Pancreas (tissue), 10 donors: ENCODE measurements at places on chromosomes 6 and 20.
A peak's percentile ranks its signal among the peaks of the same experiment; 100 is the strongest.

- no peak for DNase-seq
Measured at GRCh38 chr6:35496841-35497570, at the start of gene TEAD3. TEAD3 (minus strand) TSS chr6:35497079.

- DNase-seq: peak; percentile 89
Measured at GRCh38 chr6:35522660-35523658, 10.3 kb upstream of the TULP1 start.

GRCh38 chr20:51085769-51086168 lies 62.9 kb upstream of the KCNG1 start:
- no peak for DNase-seq

GRCh38 chr20:11778206-11778570 lies 139.5 kb upstream of the BTBD3 start:
- DNase-seq: no peak

- DNase-seq: no peak
Measured at GRCh38 chr6:51299621-51300380, 481.1 kb downstream of the TFAP2B start.

DNA sequence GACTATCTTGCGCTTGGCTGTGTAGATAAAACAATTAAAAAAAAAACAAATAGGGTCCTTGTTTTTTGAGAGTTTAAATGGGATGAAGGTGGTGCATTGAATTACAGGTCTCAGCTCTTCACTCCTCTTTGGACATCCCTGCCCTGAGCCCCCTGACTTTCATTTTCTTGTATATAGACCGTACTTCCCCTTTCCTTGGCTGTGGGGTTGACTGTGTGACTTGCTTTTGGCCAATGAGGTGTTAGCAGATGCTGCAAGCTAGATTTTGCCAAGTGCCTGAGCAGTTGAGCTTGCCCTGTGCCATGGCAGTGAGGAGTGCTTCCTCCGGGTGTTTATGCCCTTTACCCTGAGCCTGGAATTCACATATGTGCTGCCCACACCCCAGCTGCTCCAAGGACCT lies 386.1 kb upstream of the ZFP64 start:
- no peak for DNase-seq

DNA sequence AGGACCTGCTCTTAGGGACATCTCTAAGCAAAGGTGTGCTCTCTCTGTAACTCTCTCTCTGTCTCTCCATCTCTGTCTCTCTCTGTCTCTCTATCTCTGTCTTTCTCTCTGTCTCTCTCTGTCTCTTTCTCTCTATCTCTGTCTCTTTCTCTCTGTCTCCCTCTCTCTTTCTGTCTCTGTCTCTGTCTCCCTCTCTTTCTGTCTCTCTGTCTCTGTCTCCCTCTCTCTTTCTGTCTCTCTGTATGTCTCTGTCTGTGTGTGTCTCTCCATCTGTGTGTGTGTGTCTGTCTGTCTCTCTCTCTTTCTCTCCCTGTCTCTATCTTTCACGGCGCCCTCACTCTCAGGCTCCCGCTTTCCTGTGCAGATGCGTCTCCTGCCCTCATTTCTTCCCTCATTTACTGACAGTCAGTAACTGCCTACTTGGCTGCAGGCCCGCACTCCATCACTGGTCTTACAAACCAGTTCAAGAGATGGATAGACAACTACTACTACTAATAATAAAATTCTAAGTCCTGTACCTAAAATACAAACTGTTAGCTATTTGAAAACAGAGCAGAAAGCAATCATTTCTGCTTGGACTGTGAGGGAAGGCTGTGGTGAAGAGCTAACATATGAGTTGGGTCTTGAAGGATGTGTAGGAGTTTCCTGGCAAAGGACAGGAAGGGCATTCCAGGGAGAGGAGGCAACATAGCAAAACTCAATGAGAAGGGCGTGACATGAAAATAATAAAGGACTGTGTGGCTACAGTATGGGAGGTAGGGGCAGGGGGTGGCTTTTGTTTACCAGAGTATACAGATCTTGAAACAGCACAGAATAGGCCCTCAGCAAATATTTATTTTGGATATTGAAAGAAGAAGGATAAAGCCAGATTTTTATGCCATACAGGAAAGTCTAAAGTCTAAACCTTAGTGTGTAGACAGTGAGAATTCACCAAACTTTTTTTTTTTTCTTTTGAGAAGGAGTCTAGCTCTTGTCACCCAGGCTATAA lies 67.8 kb upstream of the TAB2 start:
- DNase-seq: no peak

DNA sequence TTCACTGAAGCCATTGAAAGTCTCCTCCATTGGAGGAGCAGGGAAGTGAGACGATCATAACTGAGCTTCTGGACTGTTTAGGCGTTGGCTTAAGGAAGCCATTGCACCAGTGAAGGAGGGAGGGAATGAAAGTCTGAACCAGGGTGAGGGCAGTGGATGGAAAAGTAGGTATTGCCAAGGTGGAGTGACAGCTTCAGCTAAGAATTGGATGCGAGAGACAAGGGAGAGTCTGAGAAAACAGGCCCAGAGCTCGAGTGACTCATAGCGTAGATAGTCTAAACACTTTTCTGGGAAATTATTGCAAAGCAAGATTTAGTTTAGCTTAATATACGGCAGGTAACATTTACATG lies 4.5 kb downstream of the DSP start:
- no peak for DNase-seq
